ENCODE measurements at places on chromosomes 12 and 14.
A peak's percentile ranks its signal among the peaks of the same experiment; 100 is the strongest.

GRCh38 chr14:75141967-75142366 lies 15.1 kb upstream of the NEK9 start:
- DNase-seq: peak; percentile 71

DNA sequence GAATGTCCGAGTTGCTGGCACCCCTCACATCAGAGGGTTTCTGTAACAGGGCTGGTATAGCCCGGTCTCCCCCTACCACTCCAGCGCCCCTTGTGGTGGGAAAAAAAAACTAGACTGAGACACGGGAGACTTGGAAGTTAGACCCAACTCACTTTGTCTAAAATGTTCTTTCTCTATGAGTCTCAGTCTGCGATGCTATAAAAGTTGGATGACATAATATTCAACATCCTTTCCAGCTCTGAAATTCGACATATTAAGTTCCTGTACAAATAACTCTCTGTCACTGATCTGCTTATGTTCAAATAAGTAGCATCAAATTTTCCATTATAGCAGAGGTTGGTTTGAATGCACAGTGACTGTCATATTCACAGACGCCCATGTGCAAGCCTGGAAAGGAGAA lies 25.7 kb upstream of the TC2N start:
- no peak for DNase-seq

DNA sequence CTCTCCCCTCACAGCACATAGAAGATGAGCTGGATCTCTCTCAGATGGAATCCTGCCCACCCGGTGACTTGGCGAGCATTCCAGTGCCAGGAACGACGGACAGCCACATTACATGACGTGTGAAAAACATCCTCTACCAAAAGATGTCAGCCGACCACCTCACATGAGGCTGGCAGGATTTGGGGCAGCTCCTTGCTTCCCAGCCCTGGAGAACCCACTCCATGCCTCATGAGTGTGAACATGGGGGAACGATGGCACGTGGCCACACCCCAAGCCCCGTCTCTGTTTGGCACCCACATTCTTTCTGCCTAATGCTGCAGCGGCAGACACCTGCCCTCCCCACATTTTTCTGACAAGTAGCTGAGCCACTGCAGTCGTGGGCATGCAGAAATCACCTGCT lies 202.5 kb downstream of the CALM1 start:
- DNase-seq: no peak

GRCh38 chr14:96297000-96297399 lies 41.0 kb downstream of the BDKRB1 start:
- DNase-seq: peak; percentile 34

DNA sequence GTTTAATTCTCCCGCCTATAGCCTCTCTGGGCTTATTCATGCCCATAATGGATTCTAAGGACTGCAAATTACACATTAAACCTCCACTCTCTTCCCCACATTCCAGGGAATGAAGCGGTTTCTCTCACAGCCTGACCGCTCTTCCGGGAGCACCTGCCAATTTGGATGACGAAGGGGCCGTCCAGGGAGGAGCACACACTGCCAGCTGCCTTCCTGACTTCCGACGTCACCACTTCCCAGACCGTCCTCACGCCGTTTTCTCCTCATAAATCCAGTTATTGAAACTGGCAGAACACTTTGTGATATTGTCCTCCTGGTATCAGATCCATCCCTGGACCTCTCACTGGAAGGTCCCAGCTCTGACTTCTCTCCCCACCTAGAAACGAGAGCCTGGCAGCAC lies 87.6 kb downstream of the GCH1 start:
- peak; percentile 77 for DNase-seq

GRCh38 chr12:3352230-3352629 lies 138.8 kb upstream of the PRMT8 start:
- no peak for DNase-seq

All from fibroblast of pulmonary artery (primary cell).